NCI-H446 (cell line): ENCODE measurements at places on chromosomes 7 and 10.
A peak's percentile ranks its signal among the peaks of the same experiment; 100 is the strongest.

DNA sequence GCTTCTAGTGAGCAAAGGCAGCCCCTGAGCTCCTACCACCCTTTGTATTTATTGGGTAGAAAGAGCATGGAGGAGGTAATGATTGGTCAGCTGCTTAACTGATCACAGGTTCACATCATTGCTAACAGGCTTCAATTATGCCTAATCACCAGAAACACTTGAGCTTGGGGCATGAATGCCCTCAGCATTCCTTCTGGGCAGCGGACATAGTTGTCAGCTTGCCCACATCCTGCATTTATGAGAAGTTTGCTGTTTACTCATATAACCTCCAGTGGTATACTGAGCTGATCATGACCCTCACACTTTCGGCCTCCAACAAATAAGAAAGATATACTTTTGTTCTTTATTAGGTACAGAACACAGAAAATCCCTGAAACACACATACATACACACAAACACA, 140.3 kb upstream of the ODAD2 start:
- no peak for DNase-seq

DNA sequence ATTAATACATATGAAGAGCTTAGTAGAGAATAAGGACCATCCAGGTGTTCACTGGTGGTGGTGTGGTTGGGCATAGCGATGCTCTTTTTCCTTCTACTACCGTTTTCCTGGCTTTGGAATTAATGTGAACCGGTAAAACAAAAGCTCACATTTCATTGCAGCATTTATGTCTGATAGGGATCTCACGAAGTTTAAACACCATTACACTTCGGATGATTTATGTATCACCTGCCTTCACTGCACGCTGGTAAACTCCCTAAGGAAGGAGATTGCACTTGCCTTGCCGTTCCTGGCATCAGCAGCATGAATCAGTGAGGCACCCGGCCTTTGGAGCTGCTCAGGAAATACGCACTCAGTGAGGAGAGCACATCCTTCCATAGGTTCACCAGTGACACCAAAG, 47.5 kb downstream of the WIPF3 start:
- no peak for DNase-seq

- DNase-seq, result no peak
Measured at GRCh38 chr7:6725003-6725402, 18.3 kb upstream of the ZNF12 start.

GRCh38 chr7:128030654-128031611, at the start of gene LRRC4:
LRRC4 (minus strand) TSS chr7:128031437; CDS start chr7:128030640, 797 bp downstream.
- no peak for DNase-seq

DNA sequence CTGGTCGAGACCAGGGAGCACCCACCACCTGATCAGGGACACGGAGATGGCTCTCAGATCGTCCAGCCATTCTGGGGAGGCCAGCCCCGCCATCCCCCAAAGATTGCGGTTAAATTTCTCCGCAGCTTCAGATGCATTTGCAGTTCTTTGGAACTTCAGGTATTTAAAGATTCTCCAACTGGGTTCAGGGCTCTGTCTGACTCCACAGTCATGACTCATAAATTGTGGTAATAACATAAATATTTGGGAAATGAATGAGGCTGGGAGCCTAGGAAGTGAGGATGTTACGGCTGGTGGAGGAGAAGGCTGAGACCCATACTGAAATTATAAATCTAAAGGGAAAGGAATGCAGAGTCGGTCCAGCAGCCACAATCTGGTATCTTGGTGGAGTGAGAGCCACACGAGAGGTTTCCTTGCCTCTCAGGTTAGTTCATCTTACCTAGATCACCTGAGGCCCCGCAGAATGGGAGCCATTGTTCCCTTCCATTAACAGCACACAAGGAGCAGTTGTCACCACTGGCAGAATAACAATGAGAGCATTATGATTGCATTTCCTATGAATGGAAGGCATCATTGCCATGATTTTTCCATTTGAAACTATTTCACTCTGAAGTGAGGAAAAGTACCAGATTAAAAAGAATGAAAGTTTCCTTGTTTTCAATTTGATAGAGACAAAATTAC, 26.7 kb upstream of the DNAJB6 start:
- DNase-seq, result no peak

DNA sequence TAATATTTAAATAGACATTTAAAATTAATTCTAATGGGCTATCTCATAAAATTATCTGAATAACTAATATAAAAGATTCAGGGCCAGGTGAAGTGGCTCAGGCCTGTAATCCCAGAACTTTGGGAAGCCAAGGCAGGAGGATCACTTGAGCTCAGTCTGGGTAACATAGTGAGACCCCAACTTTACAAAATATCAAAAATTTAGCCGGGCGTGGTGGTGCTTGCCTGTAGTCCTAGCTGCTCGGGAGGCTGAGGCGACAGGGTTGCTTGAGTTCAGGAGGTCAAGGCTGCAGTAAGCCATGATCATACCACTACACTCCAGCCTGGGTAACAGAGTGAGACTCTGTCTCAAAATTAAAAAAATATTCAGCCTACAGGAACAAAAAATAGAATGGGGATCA, 12.5 kb downstream of the NOBOX start:
- DNase-seq, result no peak

DNA sequence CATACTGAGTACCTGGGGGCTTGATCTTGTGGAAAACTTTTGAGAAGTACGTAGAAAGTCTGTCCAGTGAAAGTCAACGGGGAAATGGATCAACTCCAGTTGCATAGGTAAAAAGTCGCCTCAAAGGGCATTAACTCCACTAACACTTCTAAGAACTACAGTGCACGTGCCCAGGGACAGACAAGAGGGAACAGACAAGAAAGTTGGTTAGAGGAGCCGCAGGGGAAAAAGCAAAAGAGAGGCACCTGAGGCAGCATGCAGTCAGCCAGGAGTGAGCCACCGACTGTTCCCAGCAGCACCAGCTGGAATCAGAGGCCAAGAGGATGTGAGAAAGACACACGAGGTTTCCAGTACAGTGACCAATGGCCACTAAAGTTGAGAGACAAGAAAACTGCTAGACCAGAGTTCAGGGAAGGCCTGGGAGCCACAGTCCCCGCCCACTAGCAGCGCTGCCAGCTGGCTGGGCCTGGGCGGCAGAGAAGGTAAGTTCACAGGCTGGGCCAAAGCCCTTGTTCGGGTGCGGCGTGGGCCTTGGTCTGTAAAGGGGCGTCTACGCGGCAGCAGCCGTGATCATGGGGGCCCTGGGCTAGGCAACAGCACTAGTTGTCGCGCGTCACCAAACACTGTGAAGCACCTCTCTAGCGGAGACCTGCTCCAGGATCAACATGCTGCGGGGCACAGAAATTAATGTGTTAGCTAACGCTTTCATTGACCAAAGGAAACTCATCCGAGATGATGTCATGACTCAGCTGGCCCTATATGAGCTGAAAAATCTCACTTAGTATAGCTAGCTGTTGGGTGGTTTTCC, 14.0 kb downstream of the ITGB1 start:
- no peak for DNase-seq

GRCh38 chr7:43799605-43800004, 41.1 kb downstream of the BLVRA start:
- DNase-seq, result no peak

GRCh38 chr7:118573085-118573484, 348.6 kb downstream of the ANKRD7 start:
- DNase-seq, result peak; percentile 89

DNA sequence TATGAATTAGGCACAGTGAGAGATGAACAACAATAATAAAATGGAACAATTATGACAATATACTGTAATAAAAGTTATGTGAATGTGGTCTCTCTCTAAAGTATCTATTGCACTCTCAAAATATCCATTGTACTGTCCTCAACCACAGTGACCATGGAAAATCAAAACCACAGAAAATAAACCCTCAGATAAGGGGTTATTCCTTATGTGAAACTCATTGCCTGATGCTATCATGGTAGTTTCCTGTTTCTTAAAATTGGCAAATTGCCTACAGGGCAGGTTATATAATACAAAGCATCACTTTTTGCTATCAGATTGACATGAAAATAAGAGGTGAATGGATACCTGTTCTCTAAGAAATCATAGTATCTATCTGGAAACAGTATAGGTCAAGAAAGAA, 3.8 kb downstream of the MCM10 start:
- DNase-seq, result no peak

GRCh38 chr10:126528315-126528835, 140.1 kb upstream of the ADAM12 start:
- no peak for DNase-seq

GRCh38 chr10:89388806-89389205, 3.6 kb upstream of the IFIT1 start:
- DNase-seq, result no peak

- no peak for DNase-seq
Measured at GRCh38 chr7:34269084-34269483, 363.7 kb downstream of the BMPER start.

DNA sequence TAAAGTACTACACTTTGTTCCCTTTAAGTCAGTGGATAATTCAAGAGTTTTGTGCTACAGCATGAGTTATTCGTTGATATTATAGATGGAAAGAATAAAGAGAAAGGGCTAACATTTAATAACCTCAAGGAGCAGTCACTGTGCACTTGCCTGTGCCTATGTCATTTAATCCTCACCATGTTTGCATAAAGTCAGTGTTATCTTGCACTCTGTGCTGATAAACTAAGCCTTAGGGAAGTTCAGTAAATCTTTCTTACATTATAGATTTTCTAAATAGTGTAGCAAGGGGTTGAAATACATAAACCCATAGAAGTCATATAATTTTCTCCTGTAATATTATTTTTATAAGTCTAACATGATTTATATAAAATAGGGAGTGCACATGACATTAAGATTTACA, 103.1 kb downstream of the TMEM26 start:
- no peak for DNase-seq

DNA sequence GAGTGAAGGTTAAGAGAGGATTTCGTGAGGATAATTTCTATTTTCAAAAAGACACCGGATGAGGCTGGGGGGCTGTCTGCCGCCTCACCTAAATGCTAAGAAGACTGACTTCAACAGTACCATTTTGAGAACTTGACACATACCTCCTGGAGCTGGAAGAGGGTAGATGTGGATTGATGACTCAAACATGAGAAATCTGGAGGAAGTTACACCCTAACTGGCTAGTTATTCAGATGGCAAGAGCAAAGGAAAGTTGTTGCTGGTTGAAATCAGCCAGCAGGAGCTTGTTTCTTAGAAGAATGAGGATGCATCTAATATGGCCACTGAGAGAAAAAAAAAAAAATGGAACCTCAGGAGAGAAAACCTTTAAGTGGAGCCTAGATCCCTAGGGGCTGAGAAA, 76.2 kb upstream of the KIAA1217 start:
- DNase-seq, result no peak

DNA sequence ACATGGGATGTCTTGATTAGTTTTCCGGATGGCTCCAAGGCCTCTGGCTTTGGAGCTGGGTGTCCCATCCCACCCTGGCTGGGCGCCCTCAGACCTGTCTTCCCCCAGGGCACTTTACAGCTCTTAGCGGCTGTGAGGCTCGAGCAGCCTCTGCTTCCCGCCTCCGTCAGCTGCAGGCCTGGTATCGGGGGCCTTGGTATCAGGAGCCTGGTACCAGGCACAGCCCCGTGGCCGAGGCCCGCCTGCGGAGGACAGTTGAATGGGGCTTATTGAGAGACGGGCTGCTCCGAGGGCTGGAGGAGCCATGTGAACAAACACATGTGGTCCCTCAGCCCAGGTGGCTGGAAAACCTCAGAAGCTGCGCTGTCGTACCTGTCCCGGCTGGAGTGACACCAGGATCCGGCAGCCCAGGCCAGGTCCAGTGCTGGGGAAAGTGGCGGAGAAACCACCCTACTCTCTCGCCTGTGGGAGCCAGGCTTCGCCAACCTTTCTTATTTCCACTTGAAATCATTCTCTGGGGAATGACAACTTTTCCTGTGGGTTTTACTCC, 23.9 kb upstream of the AP5Z1 start:
- DNase-seq, result no peak

DNA sequence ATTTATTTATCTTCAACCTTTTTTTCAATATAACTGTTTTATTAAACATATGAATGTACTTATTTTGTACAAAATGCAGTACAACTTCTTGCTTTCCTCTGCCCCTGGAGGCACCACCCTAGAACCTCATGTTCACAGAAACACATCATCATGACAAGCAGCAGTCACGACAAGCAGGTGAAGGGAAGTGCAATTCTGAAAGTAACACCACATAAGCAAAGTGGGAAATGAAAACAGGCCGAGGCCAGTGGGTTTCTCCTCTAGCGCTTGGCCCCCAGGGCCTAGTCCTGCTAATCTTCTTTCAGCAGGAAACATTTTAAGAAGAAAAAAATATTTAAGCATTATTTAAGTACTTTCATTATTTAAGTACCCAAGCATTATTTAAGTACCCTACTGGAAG, 598.1 kb downstream of the SH2D4B start:
- DNase-seq, result no peak

DNA sequence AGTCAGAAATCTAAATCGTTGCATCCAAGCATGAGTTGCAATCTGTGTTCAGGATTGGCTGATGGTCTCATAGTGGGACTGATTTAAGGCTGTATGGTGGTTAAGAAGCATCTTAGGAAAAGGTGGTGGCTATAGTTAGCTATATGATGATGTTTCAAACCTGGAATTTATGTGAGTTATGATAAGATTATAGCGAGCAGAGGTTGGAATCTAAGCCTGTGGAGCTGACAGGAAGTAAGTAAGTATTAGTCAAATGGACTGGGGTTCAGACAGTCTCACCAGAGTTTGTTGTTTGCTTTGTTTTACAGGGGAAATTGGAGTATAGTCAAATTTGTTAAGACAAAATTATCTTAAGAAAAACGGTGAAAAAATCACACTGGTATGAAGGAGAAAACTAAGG, 56.7 kb downstream of the ANKRD7 start:
- no peak for DNase-seq

DNA sequence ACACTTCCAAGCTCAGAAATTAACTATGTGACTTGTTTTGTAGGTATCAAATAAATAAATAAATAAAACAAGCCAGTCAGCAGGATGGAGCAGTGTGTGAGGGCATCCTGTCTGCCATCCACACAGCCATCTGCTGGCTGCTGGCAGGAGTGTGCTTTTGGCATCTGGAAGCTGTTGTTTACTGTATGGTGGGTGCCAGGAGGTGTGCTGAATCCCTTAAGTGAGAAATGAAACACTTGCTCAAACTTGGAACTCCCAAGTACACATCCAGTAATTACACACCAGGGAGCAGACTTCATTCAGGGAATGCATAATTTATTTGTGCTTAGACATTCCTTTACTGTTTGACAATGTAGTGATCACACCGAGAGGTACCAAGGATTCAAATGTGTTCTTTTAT, 16.9 kb upstream of the TAX1BP1 start:
- peak; percentile 74 for DNase-seq
